ENCODE measurements at places on chromosomes 5 and 9.

DNA sequence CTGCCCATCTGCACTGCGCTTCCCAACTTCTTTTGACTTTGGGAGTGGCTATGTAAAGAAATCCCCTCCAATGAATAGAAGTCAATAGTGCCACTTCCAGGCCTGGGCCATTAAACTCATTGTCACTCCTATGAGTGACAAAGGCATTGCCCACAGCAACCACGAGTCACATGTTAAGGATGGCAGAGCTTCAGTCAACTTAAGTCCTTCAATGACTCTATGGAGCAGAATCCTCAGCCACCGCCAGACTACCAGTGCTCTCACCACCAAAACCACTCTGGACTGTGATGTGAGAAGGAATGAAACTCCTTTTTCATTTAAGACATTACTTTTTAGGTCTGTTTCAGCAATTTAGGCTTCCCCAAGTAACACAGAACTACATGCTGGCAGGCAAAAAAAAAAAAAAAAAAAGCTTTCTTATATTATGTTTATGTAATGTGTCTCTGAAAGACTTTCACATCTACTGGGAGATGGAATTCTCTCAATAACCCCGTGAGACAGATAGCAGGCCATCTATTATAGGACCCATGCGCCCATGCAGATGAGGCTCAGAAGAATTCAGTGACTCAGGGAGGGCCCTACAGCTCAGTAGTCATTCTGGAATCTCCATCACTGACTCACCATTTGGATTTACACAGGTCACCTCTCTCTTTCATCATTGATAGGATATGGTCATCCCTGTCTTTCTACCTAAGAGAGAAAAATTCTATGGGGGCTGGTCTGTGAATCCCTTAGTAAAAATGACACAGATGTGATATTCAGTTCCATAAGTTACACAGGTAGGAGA, 180.5 kb downstream of the CEMIP2 start:
- no peak for DNase-seq

DNA sequence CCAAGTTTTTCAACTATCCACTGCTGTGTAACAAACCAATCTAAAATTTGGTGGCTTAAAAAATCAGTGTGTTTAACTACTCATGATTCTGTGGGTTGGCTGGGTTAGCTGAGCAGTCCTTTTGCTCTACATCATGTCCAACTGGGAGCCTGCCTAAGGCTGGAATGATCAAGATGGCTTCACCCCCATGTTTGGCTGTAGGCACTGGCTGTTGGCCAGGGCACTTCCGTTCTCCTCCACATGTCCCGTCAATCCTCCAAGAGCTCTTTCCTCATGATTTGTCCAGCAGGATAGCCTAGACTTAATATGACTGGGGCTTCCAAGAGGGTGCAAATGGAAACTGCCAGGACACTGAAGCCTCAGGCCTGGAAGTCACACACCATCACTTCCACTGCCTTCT, 17.0 kb upstream of the TSSK1B start:
- no peak for DNase-seq

DNA sequence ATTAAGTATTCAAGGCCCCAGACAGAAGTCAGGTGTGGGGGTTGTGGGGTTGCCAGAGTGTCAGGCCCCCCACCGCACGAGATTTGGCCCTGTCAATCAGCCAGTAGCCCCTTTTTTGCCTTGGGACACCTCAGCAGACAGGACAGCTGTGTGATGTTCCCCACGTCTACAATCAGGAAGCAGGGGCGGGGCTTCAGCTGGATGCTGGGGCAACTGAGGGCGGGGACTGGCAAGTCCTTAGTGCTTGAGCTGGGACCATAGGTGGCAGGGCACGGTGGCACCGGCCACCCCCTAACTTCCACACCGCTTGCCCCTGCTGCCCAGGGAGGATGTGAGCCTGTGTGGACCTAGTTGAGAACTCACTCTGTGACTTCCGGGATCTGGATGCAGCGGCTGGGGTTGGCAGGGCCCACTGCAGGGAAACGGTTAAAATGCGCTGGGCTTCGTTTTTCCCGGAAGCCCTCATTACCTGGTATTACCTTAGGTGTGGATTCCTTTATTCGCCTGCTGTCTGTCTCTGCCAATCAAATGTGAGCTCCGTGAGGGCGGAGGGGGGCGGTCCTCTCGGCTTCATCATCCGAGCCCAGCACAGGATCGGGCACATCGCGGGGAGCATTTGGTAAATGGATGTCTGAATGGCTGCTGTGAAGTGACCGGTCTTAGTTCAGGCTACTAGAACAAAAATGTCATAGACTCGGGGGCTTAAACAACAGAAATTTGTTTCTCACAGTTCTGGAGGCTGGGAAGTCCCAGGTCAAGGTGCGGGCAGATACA, 7.5 kb upstream of the GTF3C5 start:
- DNase-seq, result no peak

- DNase-seq, result no peak
These were observed 86.2 kb downstream of the HACD4 start for GRCh38 chr9:20945269-20945668.

DNA sequence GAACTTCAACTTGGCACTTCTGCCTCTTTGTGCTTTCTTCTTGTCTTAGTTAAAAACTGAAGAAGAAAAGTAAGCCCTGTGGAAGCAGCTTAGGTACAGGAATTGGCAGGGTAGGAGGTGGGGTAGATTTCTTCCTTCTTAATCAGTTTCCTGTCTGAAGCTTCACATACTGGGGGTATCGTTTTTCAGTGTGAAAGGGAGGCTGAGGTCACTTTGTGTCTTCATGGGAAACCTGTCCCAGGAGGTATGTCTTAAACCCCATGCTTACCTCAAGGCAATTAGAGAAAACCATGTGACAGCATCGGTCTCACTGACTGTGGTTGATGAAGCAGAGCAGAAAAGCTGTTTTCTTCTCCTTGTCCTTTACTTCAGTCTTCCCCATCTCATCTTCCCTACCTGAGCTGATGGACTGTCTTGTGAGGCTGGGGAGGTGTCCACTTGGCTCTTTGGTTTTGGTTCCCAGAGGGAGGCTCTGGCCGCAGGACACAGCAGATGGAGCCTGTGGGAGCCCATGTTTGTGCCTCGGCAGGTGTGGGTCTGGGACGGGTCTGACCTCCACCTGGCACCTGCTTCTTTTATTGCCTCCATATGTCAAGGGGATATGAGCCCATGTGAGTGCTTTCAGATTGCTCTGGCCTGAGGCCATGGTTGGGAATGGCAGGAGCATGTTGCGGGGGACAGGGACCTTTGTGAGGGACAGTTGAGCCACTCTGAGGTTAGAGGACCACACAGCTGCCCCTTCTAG, 47.0 kb downstream of the SH3GL2 start:
- DNase-seq, result peak; percentile 80

DNA sequence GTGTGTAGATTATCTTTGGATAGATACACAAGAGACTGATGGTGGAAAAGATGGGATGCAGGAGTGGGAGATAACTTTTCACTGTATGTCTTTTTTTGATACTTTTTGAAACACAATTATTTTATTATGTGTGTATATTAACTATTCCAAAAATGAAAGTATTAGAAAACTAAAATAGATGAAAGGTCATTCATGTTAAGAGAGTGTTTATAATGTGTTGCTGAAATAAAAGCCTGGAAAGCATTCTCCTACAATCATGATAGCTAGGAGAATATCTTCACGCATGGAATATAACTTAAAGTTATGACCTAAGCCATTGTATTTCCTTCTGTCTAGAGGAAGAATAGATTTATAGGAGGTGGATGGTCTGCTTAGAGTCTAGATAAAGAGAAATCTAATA, 154.8 kb upstream of the MAST4 start:
- DNase-seq, result no peak

- no peak for DNase-seq
These were observed 21.4 kb downstream of the CMBL start for GRCh38 chr5:10286162-10286861.

DNA sequence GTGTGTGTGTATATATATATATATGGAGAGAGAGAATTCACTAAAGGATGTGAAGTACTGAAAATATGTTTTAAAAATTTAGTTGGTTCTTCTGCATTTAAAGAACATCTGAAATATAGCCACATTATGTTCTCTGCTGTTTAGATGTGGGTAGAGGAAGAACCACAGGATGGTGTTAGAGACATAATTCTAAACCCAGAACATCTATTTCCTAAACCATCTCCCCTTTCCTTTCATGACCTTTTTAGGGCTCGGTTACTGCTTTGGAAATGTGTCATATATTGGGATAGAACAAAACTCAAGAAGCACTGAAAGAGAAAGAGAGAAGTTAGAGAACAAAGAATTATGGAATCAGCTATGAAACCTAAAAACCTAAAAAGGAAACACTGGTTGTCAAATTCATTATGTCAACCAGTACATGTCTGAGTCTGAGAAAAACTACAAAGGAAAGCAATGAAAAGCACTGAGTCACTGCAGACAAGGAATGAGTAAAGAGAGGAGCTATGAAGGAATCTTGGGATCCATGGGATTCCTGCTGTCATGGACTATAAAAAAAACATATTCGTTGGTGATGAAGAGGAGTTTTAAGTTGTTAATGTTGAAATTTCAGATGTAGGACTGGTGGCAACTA, 28.4 kb downstream of the SLC12A2 start:
- no peak for DNase-seq

GRCh38 chr5:2201011-2201410, 318.3 kb upstream of the IRX4 start:
- no peak for DNase-seq

GRCh38 chr5:135373736-135374515, 25.1 kb downstream of the MACROH2A1 start:
- DNase-seq, result no peak
